Sciatic nerve (tissue), 2 donors: ENCODE measurements at places on chromosomes 7 and 10.

- DNase-seq = no peak
Measured at GRCh38 chr10:114623661-114624294, 34.3 kb downstream of the ABLIM1 start.

GRCh38 chr10:97708976-97709946, 4.3 kb upstream of the MARVELD1 start:
- peak; percentile 90 for DNase-seq

- no peak for DNase-seq
Measured at GRCh38 chr10:71580415-71580814, 139.2 kb downstream of the C10orf105 start.

DNA sequence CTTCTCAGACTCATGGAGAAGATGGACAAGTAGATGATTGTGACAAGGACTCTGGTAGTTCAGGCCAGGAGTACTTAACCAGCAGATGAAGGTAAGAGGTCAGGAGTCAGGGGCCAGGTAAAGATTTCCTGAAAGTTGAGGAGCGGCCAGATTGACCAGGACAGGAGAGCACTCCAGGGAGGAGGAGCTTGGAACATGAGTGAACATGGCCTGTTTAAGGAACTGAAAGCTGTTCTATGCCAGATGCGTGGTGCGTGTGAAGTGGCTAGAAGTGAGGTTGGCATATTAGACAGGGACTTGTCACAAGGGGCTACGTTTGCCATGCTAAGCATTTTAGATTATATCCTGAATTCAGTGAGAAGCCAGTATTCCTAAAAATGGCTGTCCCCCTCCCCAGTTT, 157.2 kb downstream of the WNT2 start:
- DNase-seq = no peak

- DNase-seq = no peak
Measured at GRCh38 chr7:7805511-7806153, 87.2 kb upstream of the RPA3 start.

- no peak for DNase-seq
Measured at GRCh38 chr10:63752318-63752717, 231.1 kb downstream of the REEP3 start.

DNA sequence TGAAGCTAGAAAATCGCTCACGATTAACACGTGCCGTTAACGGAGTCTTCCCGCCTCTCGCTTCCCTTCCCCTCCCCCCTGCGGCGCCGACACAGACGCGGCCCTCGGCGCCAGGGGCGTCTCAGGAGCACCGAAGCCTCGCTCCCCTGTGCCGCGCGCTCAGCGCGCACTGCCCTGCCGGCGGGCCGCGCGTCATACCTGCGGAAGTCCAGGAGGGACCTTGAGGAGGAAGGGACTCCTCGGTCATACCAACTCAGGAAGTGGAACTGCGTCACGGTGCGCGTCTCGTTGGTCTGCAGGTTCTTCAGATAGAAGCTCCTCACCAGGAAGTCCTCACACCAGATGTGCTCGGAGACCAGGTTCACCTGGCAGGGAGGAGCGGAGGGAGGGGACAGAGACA, 239.6 kb downstream of the DNAJB6 start:
- DNase-seq = no peak
